ENCODE measurements at places on chromosomes 1 and 21. TPM values are rescaled to one million over a fixed set of nuclear protein-coding genes. Genes with fewer than 3 reads are reported as not detected.

PHLDA3 gene
- polyA plus RNA-seq = 9.6 TPM

PRR9 gene
- polyA plus RNA-seq = not detected

PRMT6 gene
- 44.4 TPM for polyA plus RNA-seq

ZSCAN20 gene
- 5.9 TPM for polyA plus RNA-seq

MAB21L3 gene
- polyA plus RNA-seq = 0.63 TPM

DNA sequence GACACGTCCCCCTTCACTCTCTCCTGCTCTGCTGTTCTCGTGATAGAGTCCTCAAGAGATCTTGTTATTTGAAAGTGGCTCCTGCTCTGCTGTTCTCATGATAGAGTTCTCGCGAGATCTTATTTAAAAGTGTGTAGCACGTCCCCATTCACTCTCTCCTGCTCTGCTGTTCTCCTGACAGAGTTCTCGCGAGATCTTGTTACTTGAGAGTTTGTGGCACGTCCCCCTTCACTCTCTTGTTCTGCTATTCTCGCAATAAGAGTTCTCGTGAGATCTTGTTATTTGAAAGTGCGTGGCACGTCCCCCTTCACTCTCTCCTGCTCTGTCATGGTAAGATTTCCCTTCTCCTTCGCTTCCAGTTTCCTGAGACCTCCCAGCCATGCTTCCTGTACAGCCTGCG lies 47.9 kb downstream of the SMYD3 start:
- DNase-seq = no peak

- no peak for DNase-seq
Observed at GRCh38 chr21:19458295-19458694, 1054.7 kb upstream of the TMPRSS15 start.

DNA sequence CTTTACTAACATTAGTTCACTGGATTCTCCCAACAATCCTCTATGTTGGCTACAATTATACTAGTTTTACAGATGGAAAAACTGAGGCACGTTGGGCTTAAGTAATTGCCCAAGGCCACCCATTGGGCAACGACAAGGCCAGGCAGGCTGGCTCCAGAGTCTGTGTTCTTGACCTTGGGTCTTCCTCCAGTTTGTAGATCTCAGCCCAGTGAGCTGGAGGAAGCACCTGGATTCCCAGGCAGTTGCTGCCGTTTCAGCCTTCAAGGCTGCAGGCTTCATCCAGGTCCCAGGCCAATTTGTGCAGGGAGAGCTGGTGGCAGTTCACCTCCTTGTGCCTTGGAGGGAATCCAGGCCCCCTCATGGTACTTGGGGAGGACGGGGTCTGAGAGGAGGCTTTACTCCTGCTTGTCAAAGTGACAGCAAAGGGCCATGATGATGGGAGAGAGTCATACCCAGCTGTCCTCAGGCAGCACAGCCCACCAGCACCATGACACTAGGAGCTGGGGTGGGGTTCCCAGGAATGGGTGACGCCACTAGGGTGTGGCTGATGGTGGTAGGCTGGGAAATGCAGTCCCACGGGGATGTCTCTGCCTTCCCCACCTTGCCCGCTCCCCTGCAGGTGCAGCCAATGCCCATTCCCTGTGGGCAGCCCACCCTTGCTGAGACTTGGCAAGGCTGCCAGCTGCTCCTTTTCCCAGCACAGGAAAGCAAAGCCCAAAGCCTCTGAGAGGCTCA lies 27.1 kb downstream of the PKP1 start:
- DNase-seq = no peak

DNA sequence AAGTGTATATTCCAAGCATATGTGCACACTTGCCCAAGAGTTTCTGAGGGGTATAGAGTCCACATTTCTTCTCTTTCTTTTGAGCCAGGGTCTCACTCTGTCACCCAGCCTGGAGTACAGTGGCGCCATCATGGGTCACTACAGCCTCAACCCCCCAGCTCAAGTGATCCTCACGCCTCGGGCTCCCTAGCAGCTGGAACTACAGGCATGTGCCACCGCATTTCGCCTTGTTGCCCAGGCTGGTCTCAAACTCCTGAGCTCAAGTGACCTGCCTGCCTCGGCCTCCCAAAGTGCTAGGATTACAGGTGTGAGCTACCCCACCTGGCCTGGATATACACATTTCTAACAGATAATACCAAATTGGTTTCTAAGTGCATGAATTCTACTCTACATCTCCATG lies 17.1 kb upstream of the SRP9 start:
- no peak for DNase-seq

DNA sequence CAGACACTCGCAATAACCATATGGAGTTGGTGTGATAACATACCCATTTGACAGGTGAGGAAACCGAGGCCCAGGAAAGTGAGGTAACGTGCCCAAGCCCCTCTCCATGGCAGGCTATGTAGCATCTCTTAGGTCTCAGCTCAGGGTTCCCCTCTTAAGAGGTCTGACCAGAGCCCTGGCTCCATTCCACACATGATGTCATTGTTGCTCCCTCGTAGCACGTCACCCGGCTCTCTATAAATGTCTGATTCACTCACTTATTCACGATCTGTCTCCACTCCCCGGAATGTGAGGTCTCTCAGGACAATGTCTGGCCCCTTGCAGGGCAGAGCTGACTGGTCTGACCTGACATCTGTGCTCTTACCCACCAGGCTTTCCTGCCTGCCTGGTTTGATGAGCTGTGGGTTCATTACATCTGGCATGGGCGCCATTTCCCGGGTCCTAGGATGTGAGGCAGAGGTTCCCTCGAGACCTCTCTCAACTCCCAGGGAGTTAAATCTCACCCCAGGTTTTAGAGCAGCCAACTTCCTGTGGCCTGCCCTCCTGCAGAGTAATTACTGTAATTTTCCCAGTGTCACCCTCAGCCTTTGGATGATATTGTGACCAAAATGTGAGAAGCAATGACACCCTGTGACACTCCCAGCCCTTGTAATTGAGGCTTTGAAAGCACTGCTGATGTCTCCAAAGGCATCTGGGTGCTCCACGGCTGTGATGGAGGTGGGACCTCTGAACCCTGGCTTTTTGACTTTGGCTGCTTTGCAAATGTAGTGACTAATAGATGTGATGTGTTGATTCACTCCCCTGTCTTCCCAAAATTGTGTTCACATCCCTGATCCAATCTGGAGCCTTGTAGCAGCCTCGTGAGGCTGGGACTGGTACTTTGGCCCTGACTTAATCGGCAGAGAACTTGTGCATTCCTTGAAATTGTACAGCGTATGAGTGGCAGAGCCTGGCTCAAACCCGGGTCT lies 10.6 kb downstream of the ACTL8 start:
- no peak for DNase-seq

GRCh38 chr1:18580047-18580446 lies 50.6 kb upstream of the PAX7 start:
- peak; percentile 36 for DNase-seq

GRCh38 chr1:230335861-230336522 lies 90.1 kb downstream of the PGBD5 start:
- DNase-seq = no peak

DNA sequence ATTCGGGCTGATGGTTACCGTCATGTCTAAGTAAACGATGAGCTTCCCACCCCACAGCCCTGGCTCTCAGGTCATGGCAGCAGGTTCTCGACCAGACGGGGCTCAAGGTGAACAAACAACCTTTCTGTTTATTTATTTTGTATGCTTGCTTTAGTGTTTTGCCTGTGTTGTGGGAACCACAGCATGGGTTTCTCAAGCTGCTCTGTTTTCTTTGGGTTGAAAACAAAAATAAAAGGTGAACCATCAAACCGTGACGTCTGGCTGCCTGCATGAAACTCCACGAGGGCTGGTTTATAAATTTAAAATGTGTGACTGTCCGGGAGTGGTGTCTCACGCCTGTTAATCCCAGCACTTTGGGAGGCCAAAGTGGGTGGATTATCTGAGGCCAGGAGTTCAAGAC lies 28.0 kb downstream of the TMEM51 start:
- DNase-seq = no peak

DNA sequence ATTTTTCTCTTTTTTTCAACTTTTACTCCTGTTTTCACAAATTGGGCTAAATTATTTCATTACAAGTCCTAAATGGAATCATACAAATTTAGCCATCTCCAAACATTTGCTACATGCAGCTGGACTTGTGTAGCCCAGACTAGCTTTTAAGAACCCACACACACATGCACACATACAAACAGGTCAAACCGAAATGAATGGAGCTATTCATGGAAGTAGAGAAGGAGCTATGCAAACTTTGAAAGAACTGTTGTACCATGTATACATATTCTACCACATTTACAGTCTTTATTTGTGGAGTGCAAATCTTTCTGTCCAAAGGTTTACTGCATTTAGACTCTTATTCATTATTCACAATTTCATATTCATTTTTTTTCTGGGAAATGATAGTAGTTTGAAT lies 189.1 kb upstream of the RNPC3 start:
- DNase-seq = no peak

- DNase-seq = no peak
Observed at GRCh38 chr1:77557053-77557452, 125.4 kb downstream of the ZZZ3 start.

GRCh38 chr21:34834852-34835501 lies 166.2 kb downstream of the CLIC6 start:
- DNase-seq = no peak

- DNase-seq = no peak
Observed at GRCh38 chr1:53518775-53519174, 59.6 kb downstream of the DMRTB1 start.

DNA sequence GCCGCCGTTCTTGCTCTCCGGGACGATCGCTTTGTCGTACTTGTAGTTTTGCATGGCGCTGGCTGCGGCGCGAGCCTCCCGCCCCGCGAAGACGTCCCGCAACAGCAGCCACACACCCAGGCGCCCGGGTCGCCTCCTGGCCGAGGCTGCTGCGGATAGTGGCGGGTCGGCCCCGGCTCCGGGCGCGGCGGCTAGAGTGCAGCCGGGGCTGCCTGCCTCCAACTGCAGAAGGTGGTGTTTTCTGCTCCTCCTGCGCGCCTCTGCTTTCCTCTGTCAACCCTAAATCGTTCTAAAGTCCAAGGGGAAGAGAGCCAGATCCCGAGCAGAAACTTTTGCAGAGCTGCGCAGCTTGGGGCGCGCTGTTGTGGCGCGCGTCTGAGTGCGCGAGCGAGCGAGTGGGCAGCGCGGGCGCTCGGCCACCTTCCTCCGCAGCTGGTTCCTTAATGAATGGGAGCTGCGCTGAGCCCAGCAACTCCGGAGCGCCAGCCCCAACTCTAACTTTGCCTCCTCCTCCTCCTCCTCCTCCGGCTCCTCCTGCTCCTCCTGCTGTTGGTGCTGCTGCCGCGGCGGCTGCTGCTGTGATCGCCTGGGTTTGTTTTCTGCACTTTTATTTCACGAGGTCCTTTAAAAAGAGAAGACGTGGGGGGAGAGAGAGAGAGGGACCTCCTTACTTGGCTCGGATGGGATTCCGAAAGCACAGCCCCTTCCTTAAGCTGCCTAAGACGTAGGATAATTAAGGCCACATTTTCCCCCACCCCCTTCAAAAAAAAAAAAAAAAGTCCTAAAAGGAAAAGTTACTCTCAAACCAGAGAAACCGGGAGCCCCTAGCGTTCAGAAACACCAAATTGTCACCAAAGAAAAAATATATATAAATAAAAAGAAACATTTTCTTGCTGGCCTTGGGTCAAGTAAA lies at the start of gene PLPP3:
Gene PLPP3, minus strand, starts transcription at position 601 of the 913 bp plus-strand sequence. Its CDS starts 547 bp downstream, at position 54.
- peak; percentile 92 for DNase-seq

DNA sequence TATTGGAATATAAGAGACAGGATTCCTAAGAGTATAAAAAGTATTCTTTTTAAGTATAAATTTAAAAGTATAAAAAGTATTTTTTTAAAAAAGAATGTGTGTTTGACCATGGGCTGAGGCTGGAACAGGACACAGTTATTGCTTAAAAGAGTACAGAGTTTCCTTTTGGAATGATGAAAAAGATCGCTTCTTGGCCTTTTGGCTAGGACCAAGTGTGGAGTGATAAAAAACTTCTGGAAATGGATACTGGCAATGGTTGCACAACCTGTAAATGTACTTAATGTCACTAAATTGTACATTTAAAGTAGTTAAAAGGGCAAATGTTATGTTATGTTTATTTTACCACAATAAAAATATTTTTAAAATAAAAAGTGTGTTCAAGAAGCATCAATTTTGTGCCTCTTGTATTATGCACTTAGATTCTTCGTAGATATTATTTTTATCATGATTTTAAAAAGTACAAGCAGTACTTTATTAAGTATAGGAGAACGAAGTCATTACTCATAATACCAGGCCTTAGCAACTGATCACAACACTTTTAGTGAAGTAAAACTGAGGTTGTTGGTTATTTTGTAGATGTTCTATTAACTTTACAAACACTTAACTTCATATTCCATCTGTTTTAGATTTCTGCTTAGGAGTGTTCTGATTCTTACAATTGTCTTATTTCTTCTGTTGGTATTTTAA lies 389.1 kb upstream of the ZP4 start:
- no peak for DNase-seq

GRCh38 chr21:34701726-34702125 lies 32.9 kb downstream of the CLIC6 start:
- DNase-seq = no peak

- DNase-seq = no peak
Observed at GRCh38 chr1:1240348-1240732, 6.2 kb downstream of the C1QTNF12 start.

GRCh38 chr1:40986956-40987355 lies 7.5 kb downstream of the CTPS1 start:
- DNase-seq = no peak

GRCh38 chr1:15042866-15043265 lies 110.7 kb upstream of the TMEM51 start:
- no peak for DNase-seq

DNA sequence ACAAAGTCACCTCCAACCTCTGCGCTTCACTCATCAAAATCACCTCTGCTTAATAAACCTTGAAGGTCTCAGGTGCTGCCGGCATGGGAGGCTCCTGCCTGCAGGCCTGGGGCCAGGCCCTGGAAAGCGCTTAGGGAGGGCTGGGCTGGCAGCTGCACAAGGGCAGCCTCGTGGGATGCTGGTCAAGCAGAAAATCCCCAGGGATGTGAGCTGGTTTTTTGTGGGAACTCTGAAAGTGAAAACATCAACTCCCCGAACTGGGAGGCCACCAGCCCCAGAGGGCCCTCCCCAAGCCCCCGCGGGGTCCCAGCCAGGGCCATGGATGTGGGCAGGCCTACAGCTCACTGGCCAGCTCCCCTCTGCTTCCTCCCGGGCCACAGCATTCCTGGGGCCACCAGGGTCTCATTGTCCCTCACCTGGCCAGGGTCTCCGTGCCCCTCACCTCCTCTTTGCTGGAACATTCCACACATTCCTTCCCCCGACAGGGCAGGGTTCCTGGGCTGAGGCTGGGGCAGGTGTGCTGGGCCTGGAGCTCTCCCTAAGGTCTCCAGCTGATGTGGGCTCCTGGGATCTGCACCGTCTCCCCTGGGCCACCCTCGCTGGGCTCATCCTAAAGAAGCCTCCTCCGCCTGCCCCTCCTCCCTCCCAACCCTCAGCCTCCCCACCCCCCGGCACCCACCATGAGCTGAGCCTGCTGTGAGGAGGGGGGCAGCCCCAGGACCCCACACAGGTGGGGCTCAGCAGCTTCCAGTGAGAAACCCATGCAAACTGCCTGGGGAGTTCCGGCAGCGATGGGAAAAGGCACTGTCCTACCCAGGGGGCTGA lies 36.0 kb upstream of the POFUT2 start:
- no peak for DNase-seq

- DNase-seq = no peak
Observed at GRCh38 chr21:29230551-29231261, 68.0 kb upstream of the BACH1 start.

Data from left kidney (tissue), 8 donors.